Fibroblast of skin of left biceps (primary cell): ENCODE measurements at places on chromosomes 16 and 17.

DNA sequence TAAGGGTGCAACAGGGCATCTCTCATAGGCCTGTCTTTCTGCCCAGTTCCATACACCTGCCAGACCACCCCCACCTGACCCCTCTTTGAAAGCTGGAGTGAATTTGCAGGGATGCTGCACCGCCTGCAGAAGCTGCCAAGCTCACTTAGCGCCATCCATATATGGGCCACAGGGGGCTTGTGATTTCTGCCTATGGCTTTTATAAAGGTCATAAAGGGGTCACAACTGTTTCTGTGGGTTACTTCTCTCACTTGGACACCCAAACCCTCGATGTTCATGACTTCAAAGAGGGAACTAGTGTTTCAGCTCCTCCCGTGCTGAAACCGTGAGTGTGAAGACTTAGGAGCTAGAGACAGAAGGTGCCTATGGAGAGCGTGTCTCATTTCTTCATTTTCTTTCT, 23.9 kb upstream of the MEAK7 start:
- DNase-seq: no peak

- no peak for DNase-seq
Observed at GRCh38 chr17:10474536-10474935, 5.2 kb upstream of the MYH4 start.

GRCh38 chr16:79473456-79473855, 127.1 kb downstream of the MAF start:
- DNase-seq: no peak

DNA sequence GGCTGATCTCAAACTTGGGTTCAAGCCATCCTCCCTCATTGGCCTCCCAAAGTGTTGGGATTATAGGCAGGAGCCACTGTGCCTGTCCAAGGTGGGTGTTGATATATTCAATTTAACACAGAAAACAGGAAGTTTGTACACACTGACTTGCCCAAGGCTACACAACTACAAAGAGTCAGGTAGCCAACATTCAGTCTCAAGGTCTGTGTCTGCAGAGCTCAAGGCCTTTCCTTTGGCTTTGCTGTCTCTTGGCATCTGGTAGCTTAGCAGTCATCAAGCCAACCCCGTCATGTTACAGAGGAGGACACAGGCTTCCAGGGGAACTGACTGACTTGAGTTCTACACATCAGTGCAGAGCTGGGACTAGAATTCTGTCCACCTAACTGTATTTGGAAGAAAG, 11.9 kb upstream of the MEFV start:
- no peak for DNase-seq

DNA sequence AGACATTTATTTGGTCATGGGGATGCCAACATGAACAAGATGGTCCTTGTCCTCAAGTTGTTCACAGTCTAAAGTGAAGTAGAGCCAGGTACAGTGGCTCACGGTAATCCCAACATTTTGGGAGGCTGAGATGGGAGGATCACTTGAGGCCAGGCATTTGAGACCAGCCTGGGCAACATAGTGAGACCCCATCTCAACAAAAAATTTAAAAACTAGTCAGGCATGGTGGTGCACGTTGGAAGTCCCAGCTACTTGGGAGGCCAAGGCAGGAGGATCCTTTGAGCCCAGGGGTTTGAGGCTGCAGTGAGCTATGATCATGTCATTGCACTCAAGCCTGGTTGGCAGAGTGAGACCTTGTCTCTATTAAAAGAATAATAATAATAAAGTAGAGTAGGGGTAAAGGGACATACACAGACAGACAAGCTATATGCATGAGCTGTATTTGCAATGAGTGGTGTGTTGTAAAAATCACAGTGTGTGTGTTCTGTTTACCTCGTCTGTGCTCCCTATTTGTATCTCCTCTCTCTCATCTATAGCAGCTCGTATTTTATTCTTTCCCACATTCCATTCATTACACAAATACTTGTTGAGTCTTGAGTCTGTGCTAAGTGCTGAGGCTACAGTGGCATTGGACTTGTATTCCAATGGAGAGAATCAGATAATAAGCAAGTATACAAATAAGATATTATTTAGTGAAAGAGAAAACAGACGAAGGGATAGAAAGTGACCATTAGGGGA, 73.9 kb upstream of the DHX40 start:
- DNase-seq: no peak
